Endothelial cell of umbilical vein (primary cell): ENCODE measurements at places on chromosomes 16 and 17. TPM values are rescaled to one million over a fixed set of nuclear protein-coding genes. Genes with fewer than 3 reads are reported as not detected.

DNA sequence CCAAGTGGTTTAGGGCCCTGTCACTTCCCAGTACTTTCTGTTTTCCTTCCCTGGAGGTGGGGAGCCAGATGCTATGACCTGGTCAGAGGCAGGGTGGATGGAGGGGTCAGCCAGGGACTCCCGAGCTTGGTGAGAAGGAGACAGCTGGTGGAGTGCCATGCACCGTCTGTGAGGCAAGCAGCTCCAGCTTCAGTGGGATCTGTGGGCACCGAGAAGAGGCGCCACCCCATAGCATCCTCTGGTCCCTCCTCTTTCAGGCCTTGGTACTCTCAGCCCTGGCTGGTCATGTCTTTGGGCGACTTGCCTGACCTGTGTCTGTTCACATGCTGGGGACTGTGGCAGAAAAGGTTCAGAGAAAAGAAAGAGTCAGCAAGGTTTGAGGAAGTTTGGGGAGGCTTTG is 299.3 kb upstream of the N4BP1 start:
- no peak for DNase-seq

GRCh38 chr16:51880776-51881175 is 666.2 kb downstream of the TOX3 start:
- no peak for DNase-seq

The TNFRSF13B gene
- total RNA-seq: not detected in 2 replicates

The PPY gene
- not detected in 2 replicates for total RNA-seq

GRCh38 chr17:57388131-57388725 is 131.9 kb downstream of the MSI2 start:
- no peak for DNase-seq

The ASB16 gene
- total RNA-seq: not detected in 2 replicates

- no peak for DNase-seq
Measured at GRCh38 chr16:52539191-52539590, 7.8 kb downstream of the TOX3 start.

DNA sequence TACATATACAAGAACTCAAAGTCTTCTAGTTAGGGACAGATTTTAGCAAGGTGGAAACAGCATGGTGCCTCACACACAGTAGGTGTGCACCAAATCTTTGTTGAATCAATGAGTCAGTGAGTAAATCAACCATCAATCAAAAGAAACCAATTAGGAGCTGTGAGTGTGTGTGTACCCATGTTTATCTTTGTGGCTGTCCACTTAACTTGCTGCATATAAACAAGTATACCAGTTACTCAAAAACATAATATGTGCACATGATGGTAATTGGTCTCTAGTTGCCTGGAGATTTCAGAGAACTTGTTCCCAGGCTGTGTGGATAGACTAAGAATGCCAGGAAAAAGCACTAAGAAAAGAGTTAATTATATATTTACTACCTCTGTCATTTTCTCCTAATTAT is 272.2 kb upstream of the CCL2 start:
- DNase-seq: no peak

- no peak for DNase-seq
Measured at GRCh38 chr17:71313866-71314265, 807.0 kb upstream of the SOX9 start.

The BRIP1 gene
- total RNA-seq: 12.1 and 12.2 TPM in 2 replicates

DNA sequence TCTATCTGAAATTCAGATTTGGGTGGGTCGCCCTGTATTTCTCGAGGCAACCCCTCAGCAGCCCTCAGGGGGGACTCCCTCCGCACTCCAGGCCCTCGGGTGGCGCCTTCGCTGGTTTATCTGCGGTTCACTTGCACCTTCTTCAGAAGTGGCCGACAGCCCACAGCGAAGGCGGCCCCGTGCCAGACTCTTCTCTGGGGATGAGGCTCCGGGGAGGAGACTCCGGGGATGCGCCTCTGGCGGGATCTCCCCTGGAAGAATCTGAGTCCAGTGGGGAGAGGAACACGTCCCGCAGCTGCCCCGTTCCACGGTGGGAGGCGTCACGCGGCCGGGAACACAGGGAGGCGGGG is 63.9 kb upstream of the DNAJA2 start:
- no peak for DNase-seq

The MYH8 gene
- not detected in 2 replicates for total RNA-seq

GRCh38 chr17:72120642-72121163 is at the start of gene SOX9:
Gene SOX9, plus strand, starts transcription at chr17:72121020. Its CDS starts 372 bp downstream, at chr17:72121392.
- DNase-seq: no peak

GRCh38 chr17:80229011-80229410 is 8.8 kb downstream of the SLC26A11 start:
- DNase-seq: no peak

The P2RX5 gene
- total RNA-seq: 0.22 and 0.37 TPM in 2 replicates

DNA sequence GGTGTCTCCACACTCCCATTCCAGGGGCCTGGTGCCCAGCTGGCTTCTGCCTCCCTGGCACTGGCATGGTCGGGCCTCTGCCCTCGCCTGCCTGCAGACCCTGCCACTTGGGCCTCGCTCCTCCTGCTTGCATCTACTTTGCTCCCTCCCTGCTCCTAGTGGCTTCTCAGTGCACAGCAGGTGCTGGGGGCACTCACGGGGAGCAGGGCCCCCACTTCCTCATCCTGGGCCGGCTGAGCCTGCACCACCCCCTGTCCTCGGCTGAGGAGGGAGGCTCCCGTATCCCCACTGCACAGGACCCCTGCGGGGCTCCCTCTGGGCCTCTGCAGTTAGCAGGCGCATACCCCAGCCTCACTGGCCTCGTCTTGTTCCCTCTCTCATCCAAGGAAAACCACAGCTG is 35.2 kb downstream of the CIBAR2 start:
- DNase-seq: no peak

The CD19 gene
- total RNA-seq: not detected in 2 replicates

DNA sequence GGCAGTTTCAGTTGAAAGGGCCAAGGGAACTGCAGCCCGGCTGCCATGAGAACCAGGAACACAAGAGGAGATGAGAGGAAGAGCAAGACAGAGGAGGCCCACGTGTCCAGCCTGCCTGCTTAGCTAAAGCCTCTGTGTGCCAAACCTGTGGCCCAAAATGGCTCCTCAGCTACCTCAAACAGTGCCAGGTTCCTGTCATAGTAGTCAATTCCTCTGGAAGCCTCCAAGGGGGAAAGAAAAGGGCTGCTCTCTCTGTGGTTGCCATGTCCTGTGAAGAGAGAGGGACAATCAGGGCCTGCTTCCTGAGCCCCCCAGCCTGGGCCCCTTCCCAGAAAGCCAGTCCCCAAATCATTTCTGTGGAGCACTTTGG is 5.2 kb downstream of the SLC12A4 start:
- no peak for DNase-seq

The SMPD3 gene
- not detected in 2 replicates for total RNA-seq

DNA sequence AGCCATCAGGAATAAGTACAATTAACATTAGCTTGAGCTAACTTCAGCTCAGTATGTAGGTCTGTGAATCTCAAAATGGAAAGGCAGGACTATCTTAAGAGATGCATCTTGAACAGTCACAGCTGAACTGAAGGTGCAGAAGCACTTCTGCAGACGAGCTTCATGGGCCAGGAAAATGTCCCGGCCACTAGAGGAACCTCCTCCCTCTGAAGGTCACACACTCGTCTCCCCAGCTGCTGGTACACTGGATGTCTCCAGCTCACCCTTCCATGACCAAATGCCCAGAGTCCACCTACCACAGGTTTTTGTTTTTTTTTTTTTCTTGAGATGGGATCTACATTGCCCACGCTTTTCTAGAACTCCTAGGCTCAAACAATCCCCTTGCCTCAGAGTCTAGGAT is 33.2 kb downstream of the WDR59 start:
- no peak for DNase-seq

- DNase-seq: no peak
Measured at GRCh38 chr17:63644846-63645245, 22.6 kb downstream of the MAP3K3 start.

DNA sequence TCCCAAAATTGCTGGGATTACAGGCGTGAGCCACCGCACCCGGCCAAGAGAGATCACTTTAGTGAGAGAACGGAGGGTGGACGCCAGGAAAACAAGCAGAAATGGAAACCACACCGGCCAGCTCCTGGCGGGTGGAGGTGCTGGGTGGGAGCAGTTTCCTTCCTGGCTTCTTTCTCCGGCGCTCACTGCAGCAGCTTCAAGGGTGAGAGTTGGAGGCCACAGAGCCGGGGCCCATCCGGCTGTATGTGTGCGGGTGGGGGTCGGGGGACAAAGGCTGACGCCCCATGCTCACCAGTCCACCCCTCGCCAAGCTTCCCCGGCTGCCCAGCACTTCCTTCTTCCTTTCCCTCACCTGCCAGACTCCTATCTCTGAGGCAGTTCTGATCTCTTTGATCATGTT is 13.5 kb upstream of the BHLHA9 start:
- no peak for DNase-seq

- DNase-seq: no peak
Measured at GRCh38 chr17:16929035-16929680, 42.8 kb downstream of the TNFRSF13B start.

GRCh38 chr17:18262111-18262510 is 1.6 kb downstream of the MIEF2 start:
- DNase-seq: no peak

The RND2 gene
- total RNA-seq: 0.53 and 0.97 TPM in 2 replicates

- no peak for DNase-seq
Measured at GRCh38 chr16:82082097-82082496, 47.0 kb downstream of the HSD17B2 start.

GRCh38 chr17:65503557-65503956 is 57.9 kb downstream of the AXIN2 start:
- no peak for DNase-seq

DNA sequence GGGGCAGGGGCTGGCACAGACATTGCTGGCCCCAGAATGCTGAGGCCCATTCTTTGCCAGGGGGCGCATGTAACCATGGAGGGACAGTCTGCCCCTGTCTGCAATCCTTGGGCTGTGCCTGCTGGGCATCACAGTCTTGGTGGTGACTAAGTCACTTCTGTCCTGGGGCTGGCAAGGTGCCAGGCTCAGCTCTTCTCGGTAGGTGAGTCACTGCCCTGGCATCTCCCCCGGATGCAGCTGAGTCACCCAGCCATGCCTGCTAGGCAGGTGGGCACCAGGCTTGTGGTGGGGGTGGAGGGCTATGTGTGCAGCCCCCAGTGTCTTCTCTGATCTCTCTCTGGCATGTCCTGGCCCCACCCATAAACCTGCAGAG is 5.6 kb downstream of the RARA start:
- peak; percentile 93 for DNase-seq

GRCh38 chr17:68455901-68456338 is 1.4 kb downstream of the WIPI1 start:
- no peak for DNase-seq

The CACNA1H gene
- not detected in 2 replicates for total RNA-seq

- no peak for DNase-seq
Measured at GRCh38 chr16:52496051-52496876, 50.7 kb downstream of the TOX3 start.

DNA sequence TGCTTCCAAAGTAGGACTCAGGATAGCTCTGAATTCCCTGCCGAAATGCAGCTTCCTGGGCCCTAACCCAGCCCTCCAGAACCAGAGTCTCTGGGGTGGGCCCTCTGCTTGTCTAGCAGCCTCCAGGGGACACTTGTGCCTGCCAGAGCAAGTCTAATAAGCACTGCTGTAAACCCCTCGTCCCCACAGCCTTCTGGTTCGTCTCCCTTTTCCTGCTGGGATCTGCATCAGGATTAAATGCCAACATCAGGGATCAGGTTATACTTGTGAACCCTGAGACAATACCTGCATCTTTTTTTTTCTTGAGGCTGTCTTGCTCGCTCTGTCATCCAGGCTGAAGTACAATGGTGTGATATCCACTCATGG is 282.0 kb downstream of the SEC14L1 start:
- DNase-seq: no peak

- no peak for DNase-seq
Measured at GRCh38 chr16:69219279-69219678, 32.3 kb downstream of the SNTB2 start.

GRCh38 chr17:61755668-61756067 is 107.7 kb downstream of the BRIP1 start:
- no peak for DNase-seq

- DNase-seq: no peak
Measured at GRCh38 chr17:1979182-1979985, 45.8 kb downstream of the RTN4RL1 start.

- DNase-seq: no peak
Measured at GRCh38 chr17:82923366-82924113, 83.7 kb upstream of the ZNF750 start.

DNA sequence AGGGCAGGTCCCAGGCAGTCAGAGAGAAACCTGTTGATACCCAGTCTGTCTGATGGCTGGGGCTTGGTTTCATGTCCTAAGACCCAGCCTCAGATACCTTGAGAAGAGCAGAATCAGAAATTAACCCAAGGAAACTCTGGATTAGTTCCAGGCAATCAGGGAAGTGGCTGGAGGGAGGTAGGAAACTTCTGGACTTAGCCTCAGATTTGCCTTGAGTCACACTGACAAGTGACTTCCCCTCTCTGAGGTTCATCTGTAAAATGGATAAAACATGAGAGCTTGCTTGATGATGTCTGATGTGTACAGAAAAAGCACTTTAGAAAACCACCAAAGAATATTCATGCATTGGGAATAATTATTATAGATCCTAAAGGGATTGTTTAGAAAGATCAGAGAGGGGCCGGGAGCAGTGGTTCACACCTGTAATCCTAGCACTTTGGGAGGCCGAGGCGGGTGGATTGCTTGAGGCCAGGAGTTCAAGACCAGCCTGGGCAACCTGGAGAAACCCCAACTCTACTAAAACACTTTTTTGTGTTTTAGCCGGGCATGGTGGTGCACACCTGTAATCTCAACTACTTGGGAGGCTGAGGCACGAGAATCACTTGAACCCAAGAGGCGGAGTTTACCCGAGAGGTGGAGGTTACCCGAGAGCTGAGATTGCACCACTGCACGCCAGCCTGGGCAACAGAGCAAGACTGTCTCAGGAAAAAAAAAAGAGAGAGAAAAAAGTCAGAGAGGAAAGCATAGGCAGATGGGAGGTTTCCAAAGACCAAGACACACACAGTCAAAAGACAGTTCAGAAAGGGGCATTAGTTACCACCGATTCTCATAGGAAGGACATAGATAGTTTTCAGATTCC is 3.8 kb downstream of the CIITA start:
- no peak for DNase-seq

GRCh38 chr17:63641692-63642448 is 19.7 kb downstream of the MAP3K3 start:
- no peak for DNase-seq

DNA sequence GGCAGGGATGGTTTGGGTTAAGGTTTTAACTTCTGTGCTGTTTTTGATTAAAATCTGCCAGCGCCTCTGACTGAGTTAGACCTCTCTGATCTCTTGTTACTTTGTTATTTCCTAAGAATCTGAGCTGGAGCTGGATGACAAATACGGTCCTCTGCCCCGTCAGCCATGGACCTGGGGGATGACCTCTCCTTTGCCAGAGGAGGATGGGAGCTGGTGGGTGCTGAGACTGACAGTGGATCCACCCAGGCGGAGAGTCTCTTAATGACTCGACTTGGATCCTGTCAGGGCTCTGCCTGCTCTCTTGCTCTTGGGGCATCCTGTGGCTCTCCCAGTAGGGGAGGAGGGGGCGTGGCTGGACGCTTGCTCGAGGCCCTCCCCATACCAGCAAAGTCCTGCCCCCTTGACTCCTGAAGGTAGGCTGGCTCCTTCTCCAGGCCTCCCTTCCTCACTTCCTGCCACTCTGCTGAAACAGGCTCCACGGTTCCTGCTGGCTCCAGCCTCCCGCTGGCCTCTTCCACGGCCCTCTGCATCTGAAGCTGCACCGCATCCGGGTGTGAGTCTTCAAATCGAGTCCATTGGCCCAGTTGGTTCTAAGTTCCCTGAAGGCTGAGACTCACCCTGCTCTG is 24.8 kb upstream of the MAP3K14 start:
- peak; percentile 82 for DNase-seq
